ENCODE measurements at places on chromosomes 16 and 17.

- no peak for DNase-seq
Measured at GRCh38 chr17:33892717-33893591, 362.1 kb upstream of the CCL2 start.

DNA sequence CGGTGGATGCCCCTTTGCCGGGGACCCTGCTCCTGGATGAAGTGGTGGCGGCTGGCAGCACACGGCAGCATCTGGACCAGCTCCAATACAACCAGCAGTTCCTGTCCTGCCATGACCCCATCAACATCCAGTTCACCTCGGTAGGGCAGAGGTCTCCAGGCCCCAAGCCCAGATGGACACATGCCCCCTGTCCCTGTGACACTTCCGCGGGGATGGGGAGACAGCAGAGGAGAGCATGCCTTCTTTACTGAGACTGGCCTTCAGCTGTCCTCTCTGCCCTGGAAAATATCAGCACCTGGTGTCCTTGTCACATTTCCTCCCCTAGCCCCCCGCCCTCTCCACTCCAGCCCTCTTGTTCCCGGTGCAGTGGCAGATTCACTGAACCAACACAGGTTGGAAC, 6.2 kb downstream of the CHAD start:
- DNase-seq = no peak

- DNase-seq = no peak
Measured at GRCh38 chr16:24119807-24120206, 136.3 kb upstream of the CACNG3 start.

GRCh38 chr16:89921702-89922476, 1.3 kb upstream of the TUBB3 start:
- DNase-seq = no peak

GRCh38 chr16:82071421-82071820, 36.4 kb downstream of the HSD17B2 start:
- no peak for DNase-seq

- DNase-seq = no peak
Measured at GRCh38 chr17:73705594-73705993, 61.3 kb upstream of the SDK2 start.
